ENCODE measurements at places on chromosomes 11 and 22.

DNA sequence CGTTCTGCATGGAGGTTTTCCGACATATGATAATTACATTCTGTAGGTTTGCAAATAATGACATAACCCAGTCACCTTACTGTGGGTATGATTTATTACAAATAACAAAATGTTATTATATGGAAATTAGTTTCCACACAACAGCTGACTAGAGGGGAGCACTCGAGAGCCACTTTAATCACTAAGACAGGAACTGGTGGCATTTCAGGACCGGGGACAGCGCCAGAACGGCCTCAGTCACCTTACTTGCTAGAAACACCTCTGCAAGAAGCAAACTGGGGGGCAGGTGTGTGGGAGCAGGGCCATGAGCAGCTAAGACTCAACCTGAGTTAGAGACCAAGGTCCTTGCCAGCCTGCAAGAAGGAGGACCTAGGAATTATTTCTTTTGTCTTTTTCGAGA is 199.9 kb downstream of the DSCAML1 start:
- DNase-seq = no peak

GRCh38 chr11:848380-848931 is 5.8 kb downstream of the TSPAN4 start:
- DNase-seq = peak; percentile 47

- no peak for DNase-seq
Observed at GRCh38 chr22:28547132-28547842, 132.4 kb downstream of the TTC28 start.

DNA sequence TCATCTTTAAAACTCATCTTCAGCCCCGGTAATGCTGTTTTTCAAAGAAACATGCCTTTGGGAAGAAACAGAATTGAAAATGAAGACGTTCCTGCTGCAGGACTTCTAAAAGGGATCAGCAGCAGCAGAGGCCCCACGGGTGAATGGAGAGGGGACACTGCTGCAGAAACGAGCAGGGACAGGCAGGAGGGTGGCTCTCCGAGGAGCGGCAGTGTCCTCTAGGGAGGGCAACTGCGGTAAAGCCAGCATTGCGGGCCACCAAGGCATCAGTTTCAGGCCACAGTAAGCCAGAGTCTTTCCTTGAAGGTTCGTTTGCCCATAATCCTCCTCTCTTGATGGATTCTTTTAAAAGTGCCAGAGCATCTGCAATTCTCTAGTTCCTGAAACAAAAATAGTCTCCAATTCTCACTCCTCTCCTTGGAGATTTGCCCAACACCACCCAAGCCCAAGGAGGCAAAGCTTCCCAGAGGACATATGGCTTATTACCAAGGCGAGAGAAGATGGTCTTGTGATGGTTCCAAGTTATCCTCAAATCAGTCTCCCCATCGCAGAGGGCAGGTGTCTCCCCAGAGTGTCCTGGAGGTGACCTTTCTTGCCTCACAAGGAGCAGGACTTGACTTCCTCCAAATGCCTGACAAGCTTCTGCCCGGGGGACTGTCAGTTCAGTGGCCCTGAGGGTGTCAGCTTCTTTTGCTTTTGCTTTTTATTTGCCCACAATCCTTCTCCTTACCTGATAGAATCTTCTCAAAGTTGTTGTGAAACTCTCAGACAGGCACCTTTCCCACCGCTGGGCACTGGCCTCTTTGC is 341.1 kb upstream of the B3GAT1 start:
- DNase-seq = no peak

GRCh38 chr11:43998308-43998707 is 49.5 kb upstream of the ACCSL start:
- DNase-seq = no peak
